NK-92 treated with Interleukin-12 subunit alpha and Interleukin-12 subunit beta, amount 100 ng/mL, for 24 hours (cell line): ENCODE measurements at places on chromosomes 11 and 22.

GRCh38 chr11:104957280-104957679 lies 11.1 kb downstream of the CASP4 start:
- DNase-seq = no peak

DNA sequence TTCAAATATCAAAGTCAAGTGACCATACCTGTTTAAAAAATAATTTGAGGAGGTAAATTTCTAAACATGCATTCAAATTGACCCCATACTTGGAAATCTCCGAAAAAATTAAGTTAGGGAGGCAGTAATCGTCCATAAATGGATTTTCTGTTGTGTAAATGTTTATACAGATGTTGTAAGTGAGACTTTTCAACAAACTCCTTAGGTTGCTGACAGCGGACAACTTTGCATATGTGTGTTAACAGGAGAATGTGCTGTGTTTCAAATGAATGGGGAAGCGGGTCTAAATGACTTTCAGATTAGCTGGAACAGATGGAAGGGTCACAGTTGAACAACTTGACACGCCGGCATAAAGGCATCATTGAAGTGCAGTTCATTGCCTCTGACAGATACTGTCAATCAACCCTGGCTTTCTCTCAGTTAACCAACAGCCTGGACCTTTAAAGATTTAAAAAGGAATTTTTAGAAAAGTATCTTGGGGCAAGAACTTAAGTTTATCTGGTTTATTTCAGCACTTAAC lies 98.2 kb upstream of the DBX1 start:
- DNase-seq = no peak

- no peak for DNase-seq
Observed at GRCh38 chr11:11297578-11297977, 55.5 kb downstream of the CSNK2A3 start.

DNA sequence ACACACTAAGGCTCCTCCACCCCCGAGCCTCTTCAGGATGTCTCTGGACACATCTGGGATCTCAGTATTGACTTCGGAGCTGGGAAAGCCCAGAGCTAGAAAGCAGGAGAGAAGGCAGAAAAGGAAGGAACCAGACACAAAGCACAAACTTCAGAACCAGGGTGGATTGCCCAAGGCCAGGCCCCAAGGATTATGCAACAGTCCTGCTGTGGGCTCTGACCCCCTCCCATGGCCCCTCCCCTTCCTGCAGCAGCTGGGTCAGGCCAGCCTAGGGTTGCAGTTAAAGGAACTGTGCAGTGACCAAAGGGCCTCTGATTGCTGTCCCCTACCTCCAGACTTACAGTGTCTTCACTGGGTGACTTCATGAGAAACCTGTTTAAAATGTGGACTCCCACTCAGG lies 5.3 kb downstream of the KCNE3 start:
- DNase-seq = peak; percentile 58

DNA sequence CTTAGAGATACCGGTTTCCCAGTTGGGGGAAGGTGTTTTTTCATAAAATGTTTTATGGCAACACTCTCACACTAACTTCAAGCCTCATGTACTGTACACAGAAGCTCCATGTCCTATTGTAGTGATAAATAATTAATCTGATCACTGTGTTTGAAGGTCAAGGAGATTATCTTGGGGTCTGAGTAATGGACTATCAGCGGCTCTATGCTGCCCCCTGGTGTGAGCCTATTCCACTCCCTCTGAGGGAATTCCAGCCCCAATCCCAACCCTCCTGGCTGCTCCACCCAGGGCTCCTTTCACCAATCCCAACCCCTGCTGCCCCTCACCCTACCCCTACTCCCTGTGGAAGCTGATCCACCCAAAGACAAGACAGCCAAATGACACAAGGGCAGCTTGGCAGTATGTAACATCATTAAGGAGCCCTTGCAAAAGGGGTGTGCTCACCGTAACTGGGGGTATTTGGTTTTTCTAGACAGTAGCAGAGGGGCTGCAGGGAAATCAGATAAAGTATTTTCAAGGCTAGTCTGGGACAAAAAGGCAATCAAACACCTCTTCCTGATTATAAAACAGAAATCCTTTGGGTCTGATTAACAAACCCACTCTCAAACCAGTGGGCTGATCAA lies 22.3 kb downstream of the HPS4 start:
- no peak for DNase-seq

GRCh38 chr22:20567371-20567847 lies 60.0 kb downstream of the MED15 start:
- no peak for DNase-seq

DNA sequence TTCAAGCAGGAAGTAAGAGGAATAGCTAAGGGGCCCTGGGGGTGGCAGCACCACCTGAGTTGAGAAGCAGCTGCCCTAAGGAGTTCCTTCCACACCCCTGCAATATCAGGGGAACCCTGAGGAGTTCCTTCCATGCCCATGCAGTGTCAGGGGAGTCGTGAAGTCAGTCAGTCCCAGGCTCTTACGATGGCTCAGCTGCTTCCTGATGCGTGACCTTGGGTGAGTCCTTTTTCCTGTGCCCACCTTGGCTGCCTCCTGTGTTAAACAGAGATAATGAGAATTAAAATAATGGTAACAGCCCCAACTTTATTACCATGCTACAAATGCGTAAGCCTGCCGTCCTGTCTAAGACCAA lies 181.1 kb downstream of the MIAT start:
- no peak for DNase-seq

DNA sequence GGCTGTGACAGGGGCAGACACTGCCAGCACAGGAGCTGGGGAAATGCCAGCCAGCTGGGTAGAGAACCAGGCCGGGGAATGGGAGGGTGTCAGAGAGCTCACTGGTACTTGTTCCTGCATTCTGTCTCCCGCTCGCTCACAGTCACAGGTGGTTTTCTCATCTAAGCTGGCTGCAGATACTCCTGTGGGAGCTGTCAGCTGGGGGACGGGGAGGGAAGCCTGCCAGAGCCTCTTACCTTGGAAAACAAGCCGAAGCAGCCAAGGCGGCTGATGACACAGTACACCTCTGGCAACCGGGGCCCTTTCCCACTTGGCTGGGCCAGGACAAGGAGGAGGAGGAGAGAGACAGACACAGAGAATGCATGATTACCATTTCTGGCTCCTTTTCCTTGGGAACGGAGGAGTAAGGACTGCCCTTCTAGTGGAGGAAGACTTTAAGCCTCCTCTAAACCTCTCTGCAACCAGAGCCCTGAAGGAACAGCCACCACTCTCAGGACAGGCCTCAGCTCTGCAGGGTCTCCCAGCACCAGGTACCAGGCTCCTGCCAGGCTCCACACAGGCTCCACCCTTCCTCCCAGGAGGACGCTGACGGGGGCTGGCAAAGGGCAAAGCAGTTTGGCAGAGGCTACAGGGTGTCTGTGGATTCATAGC lies 25.1 kb downstream of the RPL27A start:
- no peak for DNase-seq

DNA sequence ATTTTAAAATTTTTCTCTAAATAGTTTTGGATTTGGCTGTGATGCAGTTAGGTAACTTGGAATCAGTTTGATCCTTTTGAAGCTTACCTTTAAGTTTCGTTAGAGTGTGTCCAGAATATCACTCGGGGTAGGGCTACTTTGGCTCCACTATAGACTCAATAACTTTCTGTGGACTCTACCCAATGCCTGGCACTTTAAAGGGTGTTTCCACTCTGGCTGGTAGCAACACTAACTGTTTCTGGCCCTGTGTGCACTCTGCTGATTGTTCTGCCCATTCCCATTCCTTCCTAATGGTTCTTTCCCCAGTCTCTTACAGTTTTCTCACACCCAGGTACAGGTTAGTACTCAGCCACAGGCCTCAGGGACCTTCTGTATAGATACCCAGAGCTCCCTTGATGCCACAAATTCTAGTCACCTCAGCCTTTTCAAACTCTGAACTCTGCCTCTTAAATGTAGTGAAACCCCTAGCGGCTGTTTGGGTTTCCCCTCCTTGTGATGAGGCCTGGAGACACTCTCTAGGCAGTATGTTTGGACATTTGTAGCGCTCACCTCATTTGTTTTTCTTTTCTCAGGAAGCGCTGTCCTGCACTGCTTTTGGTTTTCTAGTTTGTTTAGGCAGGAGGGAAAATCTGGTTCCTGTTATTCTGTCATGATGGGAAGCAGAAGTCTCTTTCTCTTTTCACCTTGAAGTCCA lies 16.8 kb downstream of the CUL5 start:
- DNase-seq = no peak

- no peak for DNase-seq
Observed at GRCh38 chr11:110475671-110476070, 45.9 kb downstream of the FDX1 start.

DNA sequence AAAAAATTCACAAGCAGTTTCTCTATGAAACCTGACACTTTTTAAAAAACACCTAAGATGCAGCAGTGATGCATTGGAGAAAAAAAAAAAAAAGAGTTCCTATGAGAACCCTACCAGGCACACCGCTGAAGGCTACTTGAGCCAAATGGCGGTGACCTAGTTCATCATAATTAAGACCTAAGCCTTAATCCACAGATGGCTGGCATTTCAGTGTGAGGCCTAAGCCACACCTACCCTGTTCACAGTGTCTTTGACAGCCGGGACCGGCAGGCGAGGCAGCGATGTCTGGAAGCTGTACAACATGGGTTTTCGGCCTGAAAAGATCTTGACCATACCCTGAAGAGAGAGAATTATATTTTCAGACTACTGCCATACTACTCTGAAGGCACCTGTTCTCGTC lies 38.0 kb downstream of the CPT1A start:
- DNase-seq = no peak

GRCh38 chr22:20779818-20780158 lies 5.9 kb downstream of the SERPIND1 start:
- no peak for DNase-seq

DNA sequence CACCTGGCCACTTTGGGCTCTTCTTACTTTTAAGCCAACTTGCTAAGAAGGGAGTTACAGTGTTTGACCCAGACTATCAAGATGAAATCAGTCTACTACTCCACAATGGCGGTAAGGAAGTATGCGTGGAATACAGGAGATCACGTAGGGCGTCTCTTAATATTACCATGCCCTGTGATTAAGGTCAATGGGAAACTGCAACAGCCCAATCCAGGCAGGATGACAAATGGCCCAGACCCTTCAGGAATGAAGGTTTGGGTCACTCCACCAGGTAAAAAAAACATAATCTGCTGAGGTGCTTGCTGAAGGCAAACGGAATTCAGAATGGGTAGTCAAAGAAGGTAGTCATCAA lies 1.0 kb upstream of the YPEL4 start:
- DNase-seq = no peak

- no peak for DNase-seq
Observed at GRCh38 chr11:8106679-8107078, 25.7 kb downstream of the TUB start.

DNA sequence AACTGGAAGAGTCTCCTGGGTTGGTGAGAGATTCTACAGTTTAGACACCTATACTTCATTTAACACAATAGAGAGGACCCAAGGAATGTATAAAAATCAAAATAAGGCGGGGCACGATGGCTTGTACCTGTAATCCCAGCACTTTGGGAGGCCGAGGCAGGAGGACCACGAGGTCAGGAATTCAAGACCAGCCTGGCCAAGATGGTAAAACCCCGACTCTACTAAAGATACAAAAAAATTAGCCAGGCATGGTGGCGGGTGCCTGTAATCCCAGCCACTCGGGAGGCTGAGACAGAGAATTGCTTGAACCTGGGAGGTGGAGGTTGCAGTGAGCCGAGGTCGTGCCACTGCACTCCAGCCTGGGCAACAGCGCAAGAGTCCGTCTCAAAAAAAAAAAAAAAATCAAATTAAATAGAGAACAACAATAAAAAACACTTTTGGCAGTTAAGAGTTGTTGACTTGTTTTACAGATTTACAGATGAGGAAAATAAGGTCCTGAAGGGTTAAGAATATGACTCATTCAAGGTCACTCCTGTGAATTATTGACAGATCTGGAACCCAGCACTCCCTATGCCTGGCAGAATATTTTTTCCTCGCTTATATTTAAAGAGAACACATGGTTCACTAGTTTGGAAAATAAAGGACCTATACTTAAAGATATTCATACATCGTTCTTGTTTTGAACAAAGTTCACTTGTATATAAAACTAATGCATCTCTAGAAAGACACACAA lies 5.2 kb downstream of the LGR4 start:
- no peak for DNase-seq

DNA sequence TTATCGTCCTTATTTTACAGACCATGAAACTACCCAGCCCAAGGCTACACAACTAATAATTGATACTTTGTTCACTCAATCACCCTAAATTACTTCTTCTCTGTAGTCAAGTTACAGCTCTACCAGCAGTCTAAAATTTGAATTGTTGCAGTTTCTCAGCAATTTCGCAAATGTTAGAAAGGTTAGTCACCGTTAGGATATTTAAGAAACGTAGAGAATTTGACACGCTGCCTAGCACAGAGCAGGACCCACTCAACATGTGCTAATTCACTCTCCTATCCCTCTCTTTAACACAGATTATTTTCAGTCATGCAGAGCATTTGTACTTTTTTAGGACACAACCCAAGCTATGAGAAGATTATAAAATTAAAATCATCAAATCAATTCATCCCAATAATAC lies 771.1 kb upstream of the LUZP2 start:
- no peak for DNase-seq

GRCh38 chr22:31259798-31260473 lies 32.4 kb downstream of the PIK3IP1 start:
- no peak for DNase-seq

DNA sequence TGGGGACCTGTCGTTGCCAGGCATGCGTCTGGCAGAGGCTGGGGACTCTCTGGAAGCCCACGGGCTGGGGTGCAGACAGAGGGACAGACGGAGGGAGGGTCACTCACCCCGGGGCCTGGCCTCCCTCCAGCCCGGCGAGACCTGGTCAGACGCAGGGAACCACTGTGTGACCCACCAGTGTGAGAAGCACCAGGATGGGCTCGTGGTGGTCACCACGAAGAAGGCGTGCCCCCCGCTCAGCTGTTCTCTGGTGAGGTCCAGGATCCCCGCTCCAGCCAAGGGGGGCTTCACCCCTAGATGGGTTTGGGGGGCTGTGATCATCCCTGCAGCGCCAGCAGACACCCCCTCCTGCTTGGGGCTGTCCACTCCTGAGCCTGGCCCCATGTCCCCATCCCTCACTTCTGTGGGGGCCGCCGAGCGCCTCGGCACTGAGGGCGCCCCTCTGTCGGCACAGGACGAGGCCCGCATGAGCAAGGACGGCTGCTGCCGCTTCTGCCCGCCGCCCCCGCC lies 23.6 kb upstream of the MUC5B start:
- no peak for DNase-seq

GRCh38 chr22:39994041-39994565 lies 651 bp upstream of the FAM83F start:
- DNase-seq = no peak

- DNase-seq = no peak
Observed at GRCh38 chr11:76732643-76733042, 50.5 kb upstream of the TSKU start.

GRCh38 chr22:45454275-45454674 lies 40.8 kb downstream of the RIBC2 start:
- no peak for DNase-seq

- DNase-seq = no peak
Observed at GRCh38 chr11:8252946-8253345, 10.7 kb downstream of the LMO1 start.

GRCh38 chr11:122246874-122247273 lies 130.9 kb upstream of the BLID start:
- no peak for DNase-seq
